ENCODE measurements at places on chromosomes 12 and 14.

DNA sequence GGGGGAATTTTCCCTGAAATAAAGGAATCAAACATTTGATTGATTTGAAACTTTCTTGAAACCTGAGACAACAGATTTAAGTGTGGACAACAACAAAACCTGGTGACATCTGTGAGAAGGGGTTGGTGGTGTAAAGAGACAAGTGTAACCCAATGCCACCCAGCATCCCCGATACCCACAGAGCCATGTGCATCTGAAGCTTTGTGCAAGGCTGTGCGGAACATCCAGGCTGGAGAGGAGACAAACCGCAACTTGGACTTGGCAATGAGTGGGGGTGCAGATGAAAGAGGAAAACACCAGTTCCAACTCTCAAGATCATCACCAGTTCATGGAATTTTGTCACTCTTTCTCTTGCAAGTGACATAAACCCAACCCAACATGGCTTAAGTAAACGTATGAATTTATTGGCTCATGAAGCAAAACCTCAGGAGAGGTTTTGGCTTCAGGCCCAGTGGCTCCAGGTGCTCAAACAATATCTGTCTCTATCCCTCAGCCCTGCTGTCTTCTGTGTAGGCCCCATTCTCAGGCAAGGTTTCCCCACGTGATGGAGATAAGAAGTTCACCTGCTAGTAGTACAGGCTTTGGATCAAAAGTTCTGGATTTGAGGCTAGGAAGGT lies 55.2 kb upstream of the NTF3 start:
- no peak for DNase-seq

GRCh38 chr14:60856111-60856510 lies 121.5 kb downstream of the MNAT1 start:
- no peak for DNase-seq

DNA sequence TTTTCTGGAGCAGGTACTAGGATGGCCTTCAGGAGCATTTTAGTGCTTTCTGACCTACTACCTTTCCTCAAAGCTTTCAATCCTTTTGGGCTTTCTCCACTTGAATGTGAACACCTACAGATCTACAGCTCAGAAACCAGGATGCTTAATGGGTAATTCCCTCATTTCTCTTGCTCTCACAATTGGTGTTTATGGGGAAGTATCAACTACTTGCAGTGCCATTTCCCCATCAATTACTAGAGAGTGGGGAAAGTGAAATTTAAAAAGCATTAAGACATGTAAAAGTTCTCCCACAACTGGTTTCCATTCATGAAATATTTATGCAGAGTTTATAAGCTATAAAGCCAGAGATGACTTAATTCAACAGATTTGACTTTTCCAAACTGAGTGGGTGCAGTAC lies 2.1 kb upstream of the YY1 start:
- DNase-seq, result no peak

- DNase-seq, result no peak
Observed at GRCh38 chr12:120500581-120500980, 4.7 kb downstream of the DYNLL1 start.

GRCh38 chr14:30440961-30441360 lies 118.0 kb upstream of the G2E3 start:
- DNase-seq, result no peak

DNA sequence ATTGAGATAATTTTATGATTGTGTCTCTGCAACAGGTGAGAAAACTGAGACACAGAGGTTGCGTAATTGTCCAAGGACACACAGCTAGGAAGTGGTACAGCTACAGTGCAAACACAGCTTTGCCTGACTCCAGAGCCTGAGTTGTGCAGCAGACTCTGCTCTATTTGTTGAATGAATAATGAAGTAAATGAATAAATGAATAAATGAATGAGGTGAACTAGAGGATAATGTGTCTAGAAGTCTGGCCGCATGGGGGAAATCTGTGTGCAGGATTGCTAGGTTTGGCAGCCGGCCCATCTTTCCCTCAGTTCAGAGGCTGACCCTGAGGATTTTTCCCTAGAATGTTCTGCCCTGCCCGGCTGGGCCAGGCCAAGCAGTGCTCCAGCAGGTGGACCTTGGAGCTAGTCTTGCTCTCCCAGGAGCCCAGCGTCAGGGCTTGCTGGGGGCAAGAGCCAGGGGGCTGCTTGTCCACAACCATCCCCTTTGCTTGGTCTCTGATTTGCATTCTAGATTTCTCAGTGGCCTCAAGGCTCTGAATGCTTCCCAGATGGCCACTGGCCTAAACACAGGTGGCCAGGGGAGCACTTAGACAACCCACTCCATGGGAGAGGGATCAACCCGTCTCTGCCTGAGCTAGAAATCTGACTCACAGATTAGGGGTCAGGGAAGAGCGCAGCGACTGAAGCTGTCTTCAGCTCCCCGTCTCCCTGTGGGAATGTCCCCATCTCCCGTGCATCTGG lies 225.2 kb downstream of the C12orf75 start:
- no peak for DNase-seq

- DNase-seq, result no peak
Observed at GRCh38 chr12:56205445-56205844, 16.2 kb upstream of the SMARCC2 start.

All from dorsolateral prefrontal cortex (tissue), 122 donors.